ENCODE measurements at places on chromosomes 5 and 9. TPM values are rescaled to one million over a fixed set of nuclear protein-coding genes. Genes with fewer than 3 reads are reported as not detected.

DNA sequence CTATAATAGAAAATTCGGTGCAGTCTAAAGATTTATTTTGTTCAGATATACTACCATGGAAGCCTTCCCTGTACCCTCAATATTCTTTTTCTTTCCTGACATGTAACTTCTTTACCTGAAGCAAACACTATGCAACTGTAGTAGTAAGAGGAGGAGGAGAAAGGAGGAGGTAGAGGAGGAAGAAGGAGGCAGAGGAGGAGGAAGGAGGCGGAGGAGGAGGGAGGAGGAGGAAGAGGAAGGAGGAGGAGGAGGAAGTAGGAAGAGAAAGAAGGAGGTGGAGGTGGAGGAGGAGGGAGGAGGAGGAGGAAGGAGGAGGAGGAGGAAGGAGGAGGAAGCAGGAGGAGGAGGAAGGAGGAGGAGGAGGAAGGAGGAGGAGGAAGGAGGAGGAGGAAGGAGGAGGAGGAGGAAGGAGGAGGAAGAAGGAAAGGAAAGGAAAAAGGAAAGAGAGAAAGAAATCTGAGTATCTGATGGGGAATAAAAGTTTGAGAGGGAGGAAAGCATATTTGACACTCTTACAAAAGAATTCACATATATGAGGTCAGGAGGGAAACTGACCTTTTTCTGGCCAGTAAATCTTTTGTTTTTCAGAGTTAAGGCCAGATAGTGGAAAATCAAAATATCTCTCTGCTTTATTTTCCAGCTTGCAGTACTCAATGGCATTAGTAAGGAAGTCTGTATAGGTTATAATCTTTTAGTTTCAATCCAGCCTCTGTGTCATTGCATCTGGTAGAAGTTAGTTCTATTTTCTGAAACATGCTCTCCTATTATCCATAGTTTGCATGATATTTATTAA is 114.5 kb upstream of the LPAR1 start:
- DNase-seq: no peak

DNA sequence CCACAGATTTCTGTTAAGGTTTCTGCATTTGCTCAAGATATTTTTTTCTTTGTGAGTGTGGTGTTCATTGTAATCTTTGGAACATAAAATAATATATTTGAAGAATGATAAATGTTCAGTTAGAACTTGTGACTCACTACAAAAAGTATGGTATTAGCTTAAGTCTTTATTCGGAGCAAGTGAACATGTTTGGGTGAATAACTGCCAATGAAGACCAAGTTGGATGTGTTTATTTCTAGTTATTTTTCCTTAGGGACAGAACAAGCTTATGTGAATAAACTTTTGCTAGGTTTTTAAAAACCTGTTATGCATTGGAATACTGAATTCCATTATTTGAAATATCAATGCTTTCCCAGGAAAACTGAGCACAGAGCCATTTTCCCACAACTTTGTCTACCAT is 418.6 kb downstream of the SLCO4C1 start:
- DNase-seq: no peak

GRCh38 chr5:88837817-88838216 is 45.2 kb downstream of the MEF2C start:
- no peak for DNase-seq

DNA sequence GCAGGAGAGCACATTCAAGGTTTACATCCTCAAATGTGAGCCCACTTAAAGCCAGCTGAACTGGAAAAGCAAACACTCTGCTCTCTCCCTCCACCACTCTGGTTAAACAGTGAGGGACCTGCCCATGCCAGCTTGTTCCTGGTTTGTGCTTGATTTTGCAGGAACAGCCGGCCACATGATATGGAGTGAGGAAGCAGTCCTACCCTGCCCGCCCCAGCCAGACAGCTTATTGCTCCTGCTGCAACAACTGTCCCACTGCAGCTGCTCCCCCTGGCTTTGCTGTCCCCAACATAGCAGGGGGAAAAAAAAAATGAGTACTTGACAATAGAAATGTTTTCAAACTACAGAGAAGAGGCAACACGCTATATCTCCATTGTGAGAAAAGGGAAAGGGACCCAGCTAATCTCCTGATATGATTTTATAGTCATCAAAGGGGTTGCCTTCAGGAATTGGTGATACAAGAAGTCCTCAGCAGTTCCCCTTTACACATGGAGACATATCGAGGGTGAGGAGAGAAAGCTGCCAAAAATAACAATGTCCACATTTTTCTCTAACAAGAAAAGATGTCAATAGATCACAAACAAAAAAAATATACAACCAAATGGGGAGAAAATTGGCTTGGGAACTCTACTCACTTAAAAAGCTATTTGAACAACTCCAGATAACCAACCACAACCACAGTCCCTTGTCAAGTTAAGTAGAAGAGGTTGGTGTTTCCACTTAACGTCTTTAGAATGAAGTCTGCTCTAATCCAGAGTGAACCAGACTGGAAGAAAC is 4.6 kb downstream of the MYO10 start:
- no peak for DNase-seq

- DNase-seq: no peak
Observed at GRCh38 chr5:30561771-30562170, 631.7 kb upstream of the CDH6 start.

CD14 gene
- 0.28 TPM for total RNA-seq

- no peak for DNase-seq
Observed at GRCh38 chr5:179143446-179143845, 83.3 kb downstream of the ZNF354C start.

DOK3 gene
- total RNA-seq: 10.5 TPM

DNA sequence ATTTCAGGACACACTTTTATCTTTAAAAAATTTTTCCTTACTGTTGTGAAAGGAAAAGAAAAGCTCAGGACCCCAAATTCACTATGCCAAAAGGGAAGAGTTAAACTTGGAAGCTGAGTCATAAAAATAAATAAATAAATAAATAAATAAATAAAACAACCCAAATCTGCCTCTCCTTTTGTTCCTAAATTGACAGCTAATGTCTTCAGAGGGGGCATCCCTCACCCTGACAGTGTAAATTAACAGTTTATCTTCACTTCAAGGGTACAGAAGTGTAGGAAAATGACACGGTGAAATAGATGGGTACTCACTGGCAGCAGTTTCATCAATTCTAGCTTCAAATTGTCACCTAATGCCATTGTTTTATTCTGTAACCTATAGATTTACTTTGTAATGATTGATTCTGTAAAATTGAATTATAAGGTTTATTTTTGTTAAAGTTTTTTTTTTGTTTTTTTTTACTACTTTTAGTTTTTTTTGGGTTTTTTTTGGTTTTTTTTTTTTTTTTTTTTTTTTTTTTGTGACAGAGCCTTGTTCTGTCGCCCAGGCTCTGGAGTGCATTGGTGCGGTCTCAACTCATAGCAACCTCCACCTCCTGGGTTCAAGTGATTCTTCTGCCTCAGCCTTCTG is 18.5 kb upstream of the ANXA1 start:
- DNase-seq: no peak

CDHR2 gene
- not detected for total RNA-seq

SNCB gene
- 0.96 TPM for total RNA-seq

- no peak for DNase-seq
Observed at GRCh38 chr5:38151878-38152277, 106.5 kb upstream of the EGFLAM start.

DNA sequence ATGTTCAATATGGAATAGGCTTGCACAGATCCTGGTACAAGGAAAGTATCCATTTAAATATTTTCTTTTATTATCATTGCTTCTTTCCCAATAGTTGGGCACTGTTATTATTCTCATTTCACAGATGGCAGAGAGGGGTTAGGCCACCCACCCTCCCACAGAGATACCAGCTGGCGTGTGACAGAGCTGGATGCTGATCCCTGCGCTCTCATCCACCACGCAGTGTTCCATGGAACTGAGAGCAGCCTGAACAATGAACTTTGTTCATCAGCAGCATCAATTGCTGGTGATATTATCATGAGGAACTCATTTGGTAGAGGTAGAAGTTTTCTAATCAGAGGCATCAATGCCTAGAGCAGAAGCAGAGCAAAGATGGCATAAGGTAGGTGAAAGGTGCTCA is 227.9 kb downstream of the ESM1 start:
- DNase-seq: no peak

NSUN2 gene
- total RNA-seq: 75.0 TPM

DNA sequence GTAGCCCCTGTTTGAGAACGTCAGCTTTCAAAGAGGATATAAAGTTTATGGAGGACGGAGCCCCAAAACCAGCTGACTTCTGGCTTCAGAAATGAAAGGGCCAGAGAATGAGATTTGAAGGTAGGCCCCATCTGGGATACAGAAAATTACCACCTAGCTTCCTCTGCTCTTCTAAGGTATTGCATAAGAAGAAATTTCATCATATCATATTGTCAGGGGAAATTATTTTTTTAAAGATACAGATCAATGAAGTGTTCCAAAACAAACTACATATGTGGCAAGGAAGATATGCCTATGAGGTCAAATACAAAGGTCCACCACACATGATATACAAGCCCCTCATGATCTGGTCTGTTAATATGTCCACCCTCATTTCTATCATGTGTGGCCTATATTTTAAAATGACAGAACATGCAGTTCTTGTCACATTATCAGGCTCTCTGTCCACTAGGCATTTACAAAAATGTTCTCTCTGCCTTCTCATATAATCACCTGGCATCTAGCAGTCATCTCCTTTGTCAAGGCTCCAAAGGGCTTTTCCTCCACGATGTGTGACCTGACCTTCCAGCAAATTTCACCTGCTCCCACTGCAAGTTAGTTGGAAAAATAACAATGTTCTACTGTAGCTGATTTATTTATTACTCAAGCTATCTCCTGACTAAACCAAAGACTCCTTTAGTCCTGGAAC is 83.1 kb downstream of the DPYSL3 start:
- no peak for DNase-seq

CDH9 gene
- 0.14 TPM for total RNA-seq

IL4 gene
- total RNA-seq: not detected

PDE6A gene
- total RNA-seq: not detected

ZFAND5 gene
- total RNA-seq: 194 TPM

- no peak for DNase-seq
Observed at GRCh38 chr5:62829604-62829986, 251.0 kb downstream of the LRRC70 start.

PAEP gene
- total RNA-seq: not detected

GRCh38 chr9:91583966-91584365 is 160.3 kb upstream of the NFIL3 start:
- DNase-seq: no peak

GRCh38 chr5:149153751-149154610 is 12.7 kb downstream of the ABLIM3 start:
- DNase-seq: no peak

DNA sequence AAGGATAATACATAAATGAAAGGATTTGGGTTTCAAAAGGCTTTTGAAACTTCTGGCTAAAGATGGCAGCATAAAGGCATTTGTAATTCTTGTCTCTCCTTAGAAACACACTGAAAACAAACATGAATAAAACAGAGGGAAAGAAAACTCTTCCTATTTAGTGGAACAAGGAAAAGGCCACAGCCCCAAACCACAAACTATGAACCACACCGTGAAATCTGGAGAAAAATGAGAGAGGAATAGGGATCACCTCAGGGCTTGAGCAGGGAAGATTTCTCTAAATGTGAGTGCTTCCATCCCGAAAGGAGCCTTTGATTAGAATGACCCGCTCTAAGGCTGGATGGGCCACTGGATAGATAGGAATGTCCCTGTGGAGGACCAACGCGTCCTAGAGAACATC is 119.6 kb downstream of the SEC61B start:
- DNase-seq: no peak

GRCh38 chr5:68757626-68758212 is 336.1 kb upstream of the SLC30A5 start:
- no peak for DNase-seq

PRELID2 gene
- total RNA-seq: 15.6 TPM

DNA sequence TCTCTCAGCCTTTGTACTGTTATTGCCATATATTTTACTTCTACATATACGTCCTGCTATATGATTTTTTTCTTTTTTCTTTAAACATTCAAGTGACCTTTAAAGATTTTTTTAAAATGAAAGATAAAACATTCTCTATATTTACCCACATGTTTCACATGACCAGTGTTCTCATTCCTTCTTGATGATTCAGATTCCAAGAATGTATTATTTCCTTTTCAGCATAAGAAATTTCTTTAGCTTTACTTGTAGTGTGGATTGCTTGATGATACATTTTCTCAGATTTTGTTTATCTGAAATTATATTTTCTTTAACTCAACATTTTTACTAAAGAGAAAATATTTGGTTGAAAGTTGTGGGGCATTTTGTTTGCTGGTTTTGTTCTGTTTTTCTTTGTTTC is 792.1 kb downstream of the BRINP1 start:
- no peak for DNase-seq

BARX1 gene
- total RNA-seq: not detected

APBA1 gene
- 4.4 TPM for total RNA-seq

DNA sequence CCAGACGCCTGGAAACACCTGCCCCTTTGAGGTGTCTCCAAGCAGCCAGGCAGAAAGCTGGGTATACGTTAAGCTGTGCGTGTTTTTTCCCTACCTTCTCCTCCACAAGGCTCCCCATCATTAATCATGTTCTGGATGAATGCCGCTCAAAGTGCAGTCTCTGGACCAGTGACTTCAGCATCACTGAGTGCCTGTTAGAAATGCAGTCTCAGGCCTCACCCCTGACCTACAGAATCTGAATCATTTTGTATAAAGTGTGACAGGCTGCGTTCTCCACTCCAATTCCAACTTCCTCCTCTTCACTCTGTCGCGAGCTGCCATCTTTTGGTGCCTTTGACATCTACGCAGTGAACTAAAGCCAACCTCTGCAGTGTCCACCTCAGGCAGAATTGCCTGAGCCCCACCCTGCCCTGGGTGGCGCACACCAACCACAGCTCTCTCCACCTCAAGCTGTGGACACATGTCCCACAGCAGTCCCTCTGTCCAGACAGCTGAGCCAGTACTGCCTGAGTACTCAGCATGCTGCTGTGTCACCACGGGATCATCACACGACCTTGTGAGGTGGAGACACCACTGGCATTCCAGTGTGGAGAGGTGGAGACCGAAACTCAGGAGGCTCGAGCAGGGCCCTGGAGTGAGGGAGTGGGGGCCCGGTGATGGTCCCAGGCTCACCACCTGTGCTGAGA is 14.2 kb downstream of the PTPN3 start:
- DNase-seq: no peak
